ENCODE measurements at places on chromosomes 3 and 15.
A peak's percentile ranks its signal among the peaks of the same experiment; 100 is the strongest.

DNA sequence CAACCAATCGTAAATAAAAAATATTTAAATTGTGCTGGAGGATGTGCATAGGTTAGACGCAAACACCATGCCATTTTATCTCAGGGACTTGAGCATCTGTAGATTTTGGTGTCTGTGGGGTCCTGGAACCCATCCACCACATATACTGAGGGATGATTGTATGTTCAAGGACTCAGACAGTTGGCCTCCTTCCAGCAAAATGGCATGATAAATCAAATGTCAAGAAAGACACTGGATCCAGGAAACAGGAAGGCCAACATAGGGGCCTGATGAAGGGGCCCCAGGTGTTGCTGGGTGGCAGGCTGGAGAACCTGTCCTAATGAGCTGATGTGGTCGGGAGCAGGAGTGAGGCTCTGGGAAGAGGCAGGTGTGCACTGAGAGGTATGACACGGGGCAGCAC is 289.5 kb downstream of the GABRG3 start:
- no peak for DNase-seq

GRCh38 chr3:24222165-24222805 is 272.4 kb downstream of the THRB start:
- no peak for DNase-seq

DNA sequence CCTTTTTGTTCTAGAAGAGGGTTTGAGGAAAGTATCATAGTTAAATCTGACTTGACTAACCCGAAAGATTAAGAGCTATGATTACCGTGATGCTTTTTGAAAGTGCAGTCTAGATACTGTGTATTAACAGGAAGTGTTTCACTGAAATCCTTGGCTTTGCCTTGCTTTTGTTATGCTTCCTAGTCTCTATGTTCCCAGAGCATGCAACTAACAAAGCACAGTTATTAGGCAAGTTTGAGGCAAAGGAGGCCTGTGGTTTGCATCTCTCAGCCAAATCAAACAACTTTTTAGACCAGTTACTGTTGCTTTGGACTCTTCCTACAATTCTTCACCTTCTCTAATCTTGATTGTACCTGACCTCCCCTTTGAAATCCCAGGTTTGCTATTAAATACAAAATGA is 3.9 kb downstream of the LXN start:
- no peak for DNase-seq

- no peak for DNase-seq
Observed at GRCh38 chr3:192128060-192128459, 599.3 kb downstream of the FGF12 start.

- DNase-seq = peak; percentile 26
Observed at GRCh38 chr15:88274553-88275460, 18.3 kb upstream of the NTRK3 start.

DNA sequence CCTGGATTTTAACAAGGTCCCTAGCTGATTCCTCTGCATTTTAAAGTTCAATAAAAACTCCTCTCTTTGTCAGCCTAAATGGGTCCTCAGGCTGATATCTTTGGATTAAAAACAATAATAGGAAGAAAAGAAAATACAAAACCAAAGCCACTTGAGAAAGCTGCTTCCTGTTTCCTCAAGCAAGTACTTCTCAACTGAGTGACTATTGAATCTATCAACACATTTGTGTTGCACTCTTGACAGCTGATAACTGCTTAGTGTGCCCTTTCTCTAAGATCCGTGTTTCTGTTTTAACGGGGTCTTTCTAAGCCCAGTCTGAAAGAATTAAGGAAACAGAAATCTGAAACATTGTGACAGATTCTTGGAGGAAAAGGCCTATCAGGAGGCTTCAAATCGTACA is 410.7 kb downstream of the GRM7 start:
- no peak for DNase-seq

DNA sequence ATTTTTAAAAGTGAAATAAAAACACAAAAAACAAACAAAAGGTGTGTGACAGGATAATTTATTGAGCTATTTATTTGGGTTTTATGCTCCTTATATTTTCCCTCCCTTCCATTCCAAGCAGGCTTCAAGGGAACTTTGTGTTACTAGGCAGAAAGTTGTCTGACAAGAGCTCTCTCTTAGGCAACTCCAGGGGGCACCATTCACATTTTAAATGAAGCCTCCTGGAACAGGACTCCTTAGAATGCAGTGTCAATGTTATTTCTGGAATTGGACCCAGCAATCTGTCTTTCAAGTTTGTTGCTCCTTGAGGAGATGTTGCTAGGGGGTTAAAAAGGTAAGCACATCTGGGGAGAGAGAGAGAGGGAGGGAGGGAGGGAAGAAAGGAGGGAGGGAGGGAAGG is 5.4 kb upstream of the RFX7 start:
- no peak for DNase-seq

DNA sequence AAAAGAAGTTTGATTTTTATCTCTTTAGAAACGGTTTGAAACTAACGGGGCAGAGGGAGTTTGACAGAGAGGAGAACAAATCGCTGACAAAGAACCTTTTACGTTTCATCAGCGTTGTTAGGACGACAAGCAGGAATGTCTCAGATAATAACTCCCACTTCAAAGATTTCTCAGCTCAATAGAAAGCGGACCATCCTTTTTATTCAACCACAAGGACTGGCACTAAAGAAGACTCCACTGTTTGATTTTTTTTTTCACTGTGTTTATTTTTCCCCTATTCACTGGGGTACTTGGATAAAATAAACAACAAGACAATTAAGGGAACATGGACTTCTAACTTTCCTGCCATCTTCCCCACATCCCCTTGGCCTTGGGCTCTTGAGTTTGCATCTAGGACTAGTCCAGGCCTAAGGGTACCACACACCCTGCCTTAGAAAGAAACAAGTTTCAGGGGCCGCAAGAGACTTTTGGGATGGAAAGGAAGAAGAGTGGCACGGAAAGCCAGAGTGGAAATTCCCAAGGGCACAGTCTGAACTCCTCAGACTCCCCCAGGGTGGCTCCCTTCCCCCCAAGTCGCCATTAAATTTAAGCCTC is 19.0 kb downstream of the ZIC4 start:
- no peak for DNase-seq

DNA sequence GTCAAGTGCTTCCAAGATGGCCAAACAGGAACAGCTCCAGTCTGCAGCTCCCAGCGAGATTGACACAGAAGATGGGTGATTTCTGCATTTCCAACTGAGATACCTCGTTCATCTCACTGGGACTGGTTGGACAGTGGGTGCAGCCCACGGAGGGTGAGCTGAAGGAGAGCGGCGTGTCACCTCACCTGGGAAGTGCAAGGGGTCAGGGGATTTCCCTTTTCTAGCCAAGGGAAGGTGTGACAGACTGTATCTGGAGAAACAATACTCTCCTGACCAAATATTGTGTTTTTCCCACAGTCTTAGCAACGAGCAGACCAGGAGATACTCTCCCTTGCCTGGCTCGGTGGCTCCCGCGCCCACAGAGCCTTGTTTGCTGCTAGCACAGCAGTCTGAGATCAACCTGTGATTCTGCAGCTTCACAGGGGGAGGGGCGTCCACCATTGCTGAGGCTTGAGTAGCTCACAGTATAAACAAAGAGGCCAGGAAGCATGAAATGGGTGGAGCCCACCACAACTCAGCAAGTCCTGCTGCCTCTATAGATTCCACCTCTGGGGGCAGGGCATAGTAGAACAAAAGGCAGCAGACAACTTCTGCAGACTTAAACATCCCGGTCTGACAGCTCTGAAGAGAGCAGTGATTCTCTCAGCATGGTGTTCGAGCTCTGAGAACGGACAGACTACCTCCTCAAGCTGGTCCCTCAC is 293.5 kb upstream of the SUCLG2 start:
- DNase-seq = peak; percentile 74

DNA sequence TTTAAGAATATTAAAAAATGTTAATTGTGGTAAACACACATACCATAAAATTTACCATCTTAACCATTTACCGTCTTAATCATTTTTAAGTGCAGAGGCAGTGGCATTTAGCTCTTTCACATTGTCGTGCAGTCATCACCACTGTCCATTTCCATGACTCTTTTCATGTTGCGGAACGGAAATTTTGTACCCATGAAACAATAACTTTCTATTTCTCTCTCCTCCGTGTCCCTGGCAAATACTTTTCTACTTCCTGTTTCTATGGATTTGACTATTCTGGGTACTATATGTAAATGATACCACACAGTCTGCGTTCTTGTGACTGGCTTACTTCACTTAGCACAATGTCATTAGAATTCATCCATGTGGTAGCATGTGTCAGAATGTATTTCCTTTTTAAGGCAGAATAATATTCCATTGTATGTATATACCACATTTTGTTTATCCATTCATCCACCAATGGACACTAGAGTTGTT is 27.9 kb downstream of the AKAP13 start:
- peak; percentile 26 for DNase-seq

- no peak for DNase-seq
Observed at GRCh38 chr15:66452420-66452819, 45.1 kb downstream of the SNAPC5 start.

DNA sequence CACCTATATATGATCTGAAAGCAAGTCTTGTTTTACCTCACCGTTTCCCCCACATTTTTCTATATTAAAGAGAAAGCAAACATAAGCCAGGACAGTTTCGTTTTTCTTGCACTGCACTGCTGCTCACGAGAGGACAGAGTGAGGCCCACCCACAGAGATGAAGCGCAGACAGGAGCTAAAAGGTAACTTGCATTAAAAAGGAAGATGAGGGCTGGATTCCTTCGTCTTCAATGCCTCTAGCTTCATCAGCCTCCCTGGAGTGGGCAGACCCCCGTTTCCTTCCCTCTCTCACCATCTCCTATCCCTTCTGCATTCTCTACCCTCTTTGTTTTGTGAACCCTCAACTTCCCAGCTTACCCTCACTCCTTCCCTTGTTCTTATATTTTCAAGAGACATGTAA is 18.9 kb downstream of the SUMF1 start:
- DNase-seq = no peak

- DNase-seq = no peak
Observed at GRCh38 chr3:130473416-130473815, 43.6 kb upstream of the COL6A6 start.

GRCh38 chr15:38479756-38480155 is 25.8 kb downstream of the FAM98B start:
- DNase-seq = no peak

DNA sequence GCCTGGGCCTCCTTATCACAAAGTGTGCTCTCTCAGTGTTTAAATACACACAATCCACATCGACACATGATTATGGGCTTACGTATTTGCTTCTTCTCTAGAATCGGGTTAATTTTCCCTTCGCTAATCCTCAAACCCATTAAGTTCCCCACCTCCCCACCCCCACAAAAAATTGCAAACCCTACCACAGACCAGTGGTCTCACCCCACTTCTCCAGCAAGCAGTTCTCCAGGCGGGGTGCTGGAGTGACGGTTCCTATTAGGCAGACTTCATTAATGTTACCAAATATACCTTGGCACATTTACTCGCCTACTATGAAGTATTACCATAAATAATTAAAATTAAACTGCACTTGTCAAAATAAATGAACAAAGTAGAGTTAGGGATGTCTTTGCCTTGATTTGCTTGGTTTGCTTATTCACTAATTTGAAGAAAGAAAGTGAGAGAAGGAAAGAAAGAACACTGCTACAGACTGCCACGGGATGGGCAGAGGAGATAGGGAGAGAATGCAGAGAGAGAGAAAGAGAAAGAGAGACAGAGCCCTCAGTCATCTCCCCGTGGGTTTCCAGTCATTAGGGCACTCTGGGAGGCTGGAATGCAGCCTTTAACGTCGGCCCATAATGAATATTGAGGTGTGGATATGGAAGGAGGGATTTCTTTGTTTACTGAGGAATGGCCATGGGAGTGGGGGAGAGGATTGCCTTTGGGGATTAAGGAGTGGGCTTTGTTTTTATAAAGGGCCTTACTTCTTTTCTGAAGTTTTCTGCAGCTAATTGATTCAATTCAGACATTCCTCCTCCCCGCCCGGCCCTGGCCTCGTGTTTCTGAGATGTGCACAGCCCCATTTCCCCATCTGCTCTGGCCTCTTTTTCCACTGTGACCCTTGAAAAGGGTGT is 39.7 kb upstream of the POLG start:
- DNase-seq = no peak

DNA sequence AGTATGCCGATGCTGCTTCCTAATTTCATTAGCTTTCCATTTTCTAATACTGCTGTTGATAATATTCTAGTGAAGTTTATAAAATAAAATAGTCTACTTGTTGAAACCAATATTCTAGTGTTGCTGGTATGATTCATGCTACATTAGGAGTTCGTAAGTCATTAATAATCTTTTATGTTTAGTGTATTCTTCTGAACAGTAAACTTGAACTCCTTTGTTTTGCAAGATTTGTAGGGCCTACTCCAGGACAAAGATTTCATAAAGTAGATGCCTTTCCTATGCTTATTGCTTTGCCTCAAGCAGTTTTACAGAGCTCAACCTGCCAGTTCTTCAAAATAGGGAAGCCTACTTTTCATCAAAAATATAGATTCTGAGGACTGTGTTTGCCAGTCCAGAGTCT is 111.5 kb downstream of the RSRC1 start:
- DNase-seq = no peak

GRCh38 chr3:16433701-16434151 is 79.8 kb downstream of the RFTN1 start:
- DNase-seq = no peak

GRCh38 chr3:172591876-172592771 is 68.9 kb upstream of the TNFSF10 start:
- DNase-seq = peak; percentile 86
